ENCODE measurements at places on chromosomes 16 and 17.

GRCh38 chr17:51381262-51381661 lies 120.9 kb downstream of the UTP18 start:
- no peak for DNase-seq

DNA sequence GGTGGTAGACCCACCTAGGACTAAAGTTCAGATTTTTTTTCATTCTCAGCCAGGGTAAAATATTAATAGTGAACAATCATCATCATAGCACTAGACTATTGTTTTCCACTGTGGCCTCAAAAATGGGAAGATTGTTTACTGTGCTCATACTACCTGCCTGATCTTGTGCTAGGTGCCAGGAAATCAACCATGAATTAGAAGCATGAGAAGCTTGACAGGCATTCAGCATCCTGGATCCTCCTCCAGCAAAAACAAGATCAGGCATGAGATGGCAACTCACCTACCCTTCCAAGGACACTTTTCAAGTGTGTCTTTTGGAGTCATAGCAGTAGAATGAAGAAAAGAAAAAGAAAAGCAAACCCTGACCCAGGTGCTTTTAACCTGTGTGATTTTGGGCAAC lies 174.2 kb downstream of the CYLD start:
- DNase-seq, result no peak

- no peak for DNase-seq
Measured at GRCh38 chr17:15918261-15918660, 26.7 kb upstream of the ADORA2B start.

- no peak for DNase-seq
Measured at GRCh38 chr17:16361874-16362273, 8.6 kb upstream of the CENPV start.

- no peak for DNase-seq
Measured at GRCh38 chr17:72618001-72618509, 474.4 kb downstream of the SLC39A11 start.

DNA sequence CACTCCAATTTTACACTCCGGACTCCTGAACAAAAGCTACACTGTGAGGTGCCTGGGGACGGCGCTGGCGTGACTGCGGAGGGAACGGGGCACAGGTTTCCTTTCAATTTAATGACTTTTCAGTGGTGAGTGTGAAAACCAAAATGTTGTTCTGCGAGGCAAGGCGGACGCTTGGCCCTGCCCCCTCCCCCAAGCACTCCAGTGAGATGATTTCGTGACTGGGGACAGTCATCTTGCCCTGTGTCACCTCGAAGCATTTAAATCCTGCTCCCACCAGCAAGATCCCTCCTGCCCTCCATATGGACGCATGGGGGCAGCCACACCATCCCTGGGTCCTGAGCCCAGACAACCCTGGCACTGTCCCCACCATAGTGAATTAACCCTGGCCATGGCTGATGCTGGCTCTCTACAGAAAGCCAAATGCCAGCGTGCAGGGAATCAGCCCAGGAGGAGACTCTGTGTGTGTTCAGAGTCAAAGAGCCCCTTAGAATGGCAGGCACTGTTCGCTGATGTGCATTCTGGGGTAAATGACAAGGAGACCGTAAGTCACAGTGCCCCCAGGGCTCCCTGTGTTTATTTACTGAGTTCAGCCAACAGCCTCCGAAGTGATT lies 41.0 kb downstream of the C16orf95 start:
- no peak for DNase-seq

DNA sequence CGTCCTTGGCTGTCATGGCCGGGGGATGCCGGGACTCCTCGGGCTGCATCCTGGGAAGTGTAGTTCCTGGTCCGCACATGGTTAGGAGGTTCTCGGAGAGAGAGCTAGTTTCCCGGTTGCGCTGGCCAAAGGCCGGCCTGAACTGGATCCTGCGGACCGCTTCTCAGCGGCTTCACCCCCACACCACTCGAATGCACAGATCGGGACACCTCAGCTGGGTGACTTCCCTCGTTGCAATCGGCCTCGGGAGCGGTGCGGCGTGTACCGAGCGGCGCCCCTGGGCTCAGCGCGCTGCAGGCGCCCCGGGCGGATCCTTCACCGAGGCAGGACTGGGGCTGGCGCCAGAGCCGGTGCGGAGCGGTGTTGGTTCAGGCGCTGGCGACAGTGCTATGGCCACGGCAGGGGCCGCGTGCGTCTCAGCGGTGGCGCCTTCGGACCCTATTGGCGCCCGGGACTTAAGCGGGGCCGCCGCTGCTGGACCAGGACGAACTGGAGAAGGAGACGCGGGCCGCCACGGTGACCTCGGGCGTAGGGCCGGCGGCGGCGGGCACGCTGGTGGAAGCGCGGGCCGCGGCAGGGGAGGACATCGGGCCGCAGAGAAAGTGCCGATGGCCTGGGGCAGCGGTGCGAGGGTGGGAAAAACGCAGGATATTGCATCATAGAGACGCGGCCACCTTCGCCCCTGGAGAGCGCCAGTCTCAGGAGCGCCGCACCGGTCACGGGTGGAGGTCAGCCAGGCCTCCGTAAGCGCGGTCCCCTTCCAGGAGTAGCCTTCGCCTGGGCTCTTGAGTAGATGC lies 11.4 kb downstream of the ZNF629 start:
- no peak for DNase-seq

DNA sequence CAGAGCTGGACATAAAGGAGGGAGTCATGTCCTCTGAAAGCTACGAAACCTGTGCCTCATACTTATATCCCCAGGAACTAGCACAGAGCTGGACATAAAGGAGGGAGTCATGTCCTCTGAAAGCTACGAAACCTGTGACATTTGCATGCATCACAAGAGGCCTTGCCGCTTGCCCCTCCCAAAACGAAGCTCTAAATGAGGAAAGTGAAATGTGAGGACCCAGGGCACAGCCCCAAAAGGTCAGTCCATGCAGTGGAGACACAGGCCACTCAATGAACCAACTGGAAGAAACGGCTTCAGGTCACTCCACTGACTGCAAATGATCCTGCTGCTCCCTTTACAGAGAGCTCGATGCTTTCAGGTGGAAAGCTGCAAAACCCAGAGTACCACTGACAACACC lies 38.3 kb downstream of the COG7 start:
- DNase-seq, result no peak

DNA sequence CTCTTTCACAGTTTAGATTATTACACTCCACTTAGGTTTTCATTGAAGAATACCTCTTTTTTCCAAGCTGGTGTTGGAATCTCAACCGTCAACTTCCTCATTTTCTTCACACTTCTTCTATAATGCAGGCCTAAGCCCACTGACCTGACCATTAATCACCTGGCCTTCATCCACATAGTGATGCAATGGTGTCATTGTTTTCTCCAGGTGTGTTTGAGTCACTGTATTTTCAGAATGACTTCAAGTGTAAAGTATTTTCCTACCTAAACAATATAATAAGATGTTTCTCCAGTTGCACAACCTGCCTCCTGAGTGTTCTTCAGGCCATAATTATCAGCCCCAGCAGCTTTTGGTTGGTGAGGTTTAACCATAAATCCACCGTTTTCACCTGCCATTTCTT lies 1675.1 kb downstream of the TP53TG3F start:
- DNase-seq, result no peak

- no peak for DNase-seq
Measured at GRCh38 chr17:81181811-81182185, 15.8 kb upstream of the AATK start.

DNA sequence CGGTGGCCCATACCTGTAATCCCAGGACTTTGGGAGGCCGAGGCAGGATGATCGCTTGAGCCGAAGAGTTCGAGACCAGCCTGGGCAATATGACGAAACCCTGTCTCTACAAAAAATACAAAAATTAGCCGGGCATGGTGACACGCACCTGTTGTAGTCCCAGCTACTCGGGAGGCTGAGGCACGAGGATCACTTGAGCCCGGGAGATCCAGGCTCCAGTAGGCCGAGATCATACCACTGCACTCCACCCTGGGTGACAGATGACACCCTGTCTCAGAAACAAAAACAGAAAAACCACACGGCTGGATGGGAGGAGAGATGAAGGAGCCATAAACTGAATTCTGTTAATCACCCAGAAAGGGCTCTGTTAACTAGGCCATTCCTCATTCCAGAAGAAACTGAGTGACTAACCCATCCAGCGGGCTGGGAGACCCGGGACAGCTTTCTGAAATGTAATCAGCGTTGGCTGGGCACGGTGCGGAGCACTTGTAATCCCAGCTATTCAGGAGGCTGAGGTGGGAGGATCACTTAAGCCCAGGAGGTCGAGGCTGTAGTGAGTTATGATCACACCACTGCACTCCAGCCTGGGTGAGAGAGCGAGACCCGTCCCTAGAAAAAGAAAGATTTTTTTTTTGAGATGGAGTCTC lies 641 bp upstream of the NT5C3B start:
- DNase-seq, result no peak

DNA sequence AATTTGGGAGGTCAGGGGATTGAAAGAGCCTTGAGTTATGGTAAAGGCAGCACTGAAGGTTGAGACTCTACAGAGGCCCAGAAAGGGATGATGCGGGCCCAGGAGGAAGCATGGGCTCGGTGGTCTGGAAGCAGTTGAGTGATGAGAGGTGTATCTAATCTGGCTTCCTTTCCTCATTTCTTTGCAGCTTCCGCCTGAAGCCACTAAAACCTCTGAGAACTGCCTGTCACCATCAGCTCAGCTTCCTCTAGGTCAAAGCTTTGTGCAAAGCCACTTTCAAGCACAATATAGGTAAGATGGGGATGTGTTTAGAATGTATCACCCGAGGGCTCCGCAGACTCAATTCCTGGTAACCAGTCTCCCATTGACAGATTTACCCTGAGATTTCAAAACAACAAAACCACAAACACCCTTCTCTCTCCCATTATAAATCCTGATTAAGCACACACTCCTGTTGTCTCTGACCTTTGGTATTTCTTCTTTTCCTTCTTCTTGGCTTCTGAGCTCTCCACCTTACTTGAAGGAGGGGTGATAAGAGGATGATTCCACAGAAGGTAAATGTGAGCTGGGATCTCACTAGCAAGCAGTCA lies 21.2 kb downstream of the USP43 start:
- DNase-seq, result no peak

DNA sequence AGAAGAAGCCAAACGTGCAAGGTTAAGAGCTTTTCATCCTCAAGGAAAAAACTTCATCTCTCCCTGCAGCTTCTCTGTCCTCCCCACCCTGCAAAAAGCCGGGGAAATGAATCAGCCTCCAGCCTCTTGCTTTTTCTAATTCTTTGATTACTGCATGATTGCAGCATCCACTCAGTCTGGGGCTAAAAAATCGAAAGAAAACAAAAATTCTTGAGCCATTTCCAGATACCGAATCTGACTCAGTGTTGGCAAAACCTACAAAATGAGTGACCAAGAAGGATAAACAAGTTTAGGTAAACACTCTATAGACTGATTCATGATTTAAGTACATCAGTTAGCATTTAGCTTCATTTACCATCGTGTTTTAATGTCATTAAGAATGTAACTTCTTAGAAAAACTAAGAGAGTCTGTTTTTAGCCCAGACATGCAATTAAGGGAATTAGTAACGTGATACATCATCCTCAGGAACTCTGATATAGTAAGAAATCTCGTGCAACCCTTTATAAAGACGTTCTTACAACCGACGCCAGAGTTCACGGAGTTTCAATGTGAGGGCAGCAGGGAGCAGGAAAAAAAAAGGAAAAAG lies 287.3 kb upstream of the FOXF1 start:
- DNase-seq, result no peak

GRCh38 chr17:46771561-46772474 lies 46.7 kb downstream of the WNT3 start:
- DNase-seq, result no peak
